Naive thymus-derived CD4-positive, alpha-beta T cell (primary cell): ENCODE measurements at places on chromosomes 3 and 15. TPM values are rescaled to one million over a fixed set of nuclear protein-coding genes. Genes with fewer than 3 reads are reported as not detected.

Gene IMPG2
- 0.73 TPM for total RNA-seq

Gene TBC1D5
- total RNA-seq: 30.5 TPM

Gene CX3CR1
- 3.3 TPM for total RNA-seq

Gene FAM107A
- not detected for total RNA-seq

GRCh38 chr3:139629033-139629432 lies 48.7 kb downstream of the NMNAT3 start:
- DNase-seq: no peak
- no peaks in the 10 kb centered on the region for H3K36me3 ChIP-seq
- no peaks in the 10 kb centered on the region for H3K4me1 ChIP-seq
- no peaks in the 10 kb centered on the region for H3K27me3 ChIP-seq
- H3K27ac ChIP-seq: no peak overlapping the region

DNA sequence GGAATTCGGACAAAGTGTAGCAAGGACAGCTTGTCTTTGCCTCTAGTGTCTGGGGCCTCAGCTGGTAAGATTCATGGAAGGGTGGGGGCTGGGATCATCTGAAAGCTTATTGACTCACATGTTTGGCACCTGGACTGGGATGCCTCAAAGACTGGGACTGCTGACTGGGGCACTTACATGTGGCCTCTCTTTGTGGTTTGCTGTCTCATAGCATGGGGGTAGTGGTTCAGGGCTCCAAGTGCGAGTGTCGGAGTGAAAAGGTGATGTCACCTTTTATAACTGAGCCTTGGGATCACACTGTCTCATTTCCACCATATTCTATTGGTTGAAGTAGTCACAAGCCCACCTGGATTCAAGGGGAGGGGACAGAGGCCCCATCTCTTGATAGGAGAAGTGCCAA lies 6.8 kb downstream of the MFSD1 start:
- peaks cover 9% of the 10 kb centered on the region for H3K4me1 ChIP-seq
- peaks cover 8% of the 10 kb centered on the region for H3K36me3 ChIP-seq
- no peaks in the 10 kb centered on the region for H3K27me3 ChIP-seq
- no peak overlapping the region for H3K4me3 ChIP-seq
- H3K27ac ChIP-seq: no peak overlapping the region

DNA sequence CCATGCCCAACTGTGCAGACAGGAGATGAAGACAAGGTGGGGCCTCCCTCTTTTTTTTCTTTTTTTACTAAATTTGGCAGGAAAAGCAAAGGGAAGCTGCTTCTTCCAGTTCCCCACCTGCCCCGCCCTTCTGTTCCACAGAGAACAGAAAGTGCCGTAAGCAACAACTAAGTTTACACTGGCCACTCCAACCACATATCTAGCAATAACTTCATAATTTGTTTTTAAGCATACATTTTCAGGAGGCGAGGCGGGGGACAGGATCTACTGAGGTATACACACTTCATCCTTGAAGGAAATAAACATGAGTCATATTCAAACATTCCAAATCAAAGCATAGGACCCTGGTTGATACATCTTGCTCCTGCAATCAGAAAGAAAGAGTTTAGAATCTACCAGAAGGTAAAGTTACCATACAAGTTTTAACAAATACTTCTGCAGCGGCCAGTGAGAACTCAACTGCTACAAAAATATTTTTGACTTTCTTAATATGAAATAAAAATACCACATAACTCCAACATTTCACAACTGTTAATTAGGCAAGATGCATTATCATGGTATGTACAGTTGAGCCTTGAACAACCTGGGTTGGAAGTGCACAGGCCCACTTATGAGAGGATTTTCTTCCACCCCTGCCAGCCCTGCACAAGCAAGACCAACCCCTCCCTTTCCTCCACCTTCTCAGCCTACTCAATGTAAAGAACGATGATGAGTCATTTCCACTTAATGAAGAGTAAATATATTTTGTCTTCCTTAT lies 50.7 kb downstream of the FOXP1 start:
- H3K27ac ChIP-seq: no peak overlapping the region
- no peaks in the 10 kb centered on the region for H3K4me1 ChIP-seq
- no peaks in the 10 kb centered on the region for H3K27me3 ChIP-seq
- DNase-seq: no peak
- H3K4me3 ChIP-seq: no peak overlapping the region

- H3K27ac ChIP-seq: no peak overlapping the region
- DNase-seq: no peak
- no peak overlapping the region for H3K4me3 ChIP-seq
- no peaks in the 10 kb centered on the region for H3K4me1 ChIP-seq
Observed at GRCh38 chr15:51576911-51577500, 45.6 kb downstream of the DMXL2 start.

DNA sequence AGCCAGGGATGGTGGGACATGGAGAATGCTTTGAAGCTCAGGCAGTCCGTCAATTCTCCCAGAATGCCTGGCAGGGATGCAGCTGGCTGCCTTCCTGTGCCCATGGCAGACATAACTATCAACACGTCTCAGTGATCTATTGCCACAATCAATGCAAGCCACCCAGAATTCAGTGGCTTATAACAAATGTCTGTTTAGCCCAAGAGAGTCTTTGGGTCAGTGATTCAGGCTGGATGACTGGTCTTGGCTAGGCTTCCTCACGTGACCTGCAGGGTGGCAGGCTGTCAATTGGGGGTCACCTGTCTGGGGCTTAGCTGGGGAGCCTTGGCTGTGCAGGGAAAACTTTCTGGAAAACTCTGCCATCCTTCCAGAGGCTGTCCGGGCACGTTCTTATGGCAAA lies 213.1 kb upstream of the LRRFIP2 start:
- no peak overlapping the region for H3K4me3 ChIP-seq
- no peaks in the 10 kb centered on the region for H3K27me3 ChIP-seq
- H3K36me3 ChIP-seq: peaks cover 49% of the 10 kb centered on the region
- no peak overlapping the region for H3K27ac ChIP-seq
- no peaks in the 10 kb centered on the region for H3K4me1 ChIP-seq

GRCh38 chr3:101166150-101166549 lies 154.2 kb downstream of the IMPG2 start:
- no peak overlapping the region for H3K4me3 ChIP-seq
- no peak for DNase-seq
- H3K27me3 ChIP-seq: no peaks in the 10 kb centered on the region
- H3K27ac ChIP-seq: no peak overlapping the region
- H3K36me3 ChIP-seq: no peaks in the 10 kb centered on the region

- no peak for DNase-seq
- no peak overlapping the region for H3K27ac ChIP-seq
- H3K36me3 ChIP-seq: peaks cover 17% of the 10 kb centered on the region
- H3K4me3 ChIP-seq: no peak overlapping the region
- peaks cover 5% of the 10 kb centered on the region for H3K4me1 ChIP-seq
Observed at GRCh38 chr15:52336529-52336928, 40.9 kb upstream of the MYO5C start.

DNA sequence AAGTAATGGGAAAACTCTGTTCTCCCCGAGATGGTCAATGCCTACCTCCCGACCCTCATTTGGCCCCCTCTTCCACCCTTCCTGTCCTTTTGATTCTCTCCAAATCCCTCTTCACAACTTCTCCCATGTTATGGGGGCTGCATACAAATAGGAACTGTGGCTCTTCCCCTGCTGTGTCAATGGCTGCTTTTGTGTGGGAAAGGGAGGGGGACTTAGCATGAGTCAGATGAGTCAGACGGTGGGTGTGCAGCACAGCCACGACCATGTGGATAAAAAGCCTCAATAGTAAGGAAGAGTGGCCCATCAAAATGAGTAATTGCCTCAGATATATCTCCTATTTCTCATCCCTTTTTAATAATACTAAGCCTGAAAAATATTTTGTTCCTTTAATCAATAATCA lies 31.9 kb downstream of the SPATA16 start:
- H3K4me1 ChIP-seq: no peaks in the 10 kb centered on the region
- no peak for DNase-seq
- H3K36me3 ChIP-seq: no peaks in the 10 kb centered on the region
- no peaks in the 10 kb centered on the region for H3K27me3 ChIP-seq
- no peak overlapping the region for H3K4me3 ChIP-seq

- DNase-seq: no peak
- H3K27ac ChIP-seq: no peak overlapping the region
- no peaks in the 10 kb centered on the region for H3K36me3 ChIP-seq
- no peak overlapping the region for H3K4me3 ChIP-seq
Observed at GRCh38 chr3:189236352-189236751, 64.6 kb downstream of the TPRG1 start.

DNA sequence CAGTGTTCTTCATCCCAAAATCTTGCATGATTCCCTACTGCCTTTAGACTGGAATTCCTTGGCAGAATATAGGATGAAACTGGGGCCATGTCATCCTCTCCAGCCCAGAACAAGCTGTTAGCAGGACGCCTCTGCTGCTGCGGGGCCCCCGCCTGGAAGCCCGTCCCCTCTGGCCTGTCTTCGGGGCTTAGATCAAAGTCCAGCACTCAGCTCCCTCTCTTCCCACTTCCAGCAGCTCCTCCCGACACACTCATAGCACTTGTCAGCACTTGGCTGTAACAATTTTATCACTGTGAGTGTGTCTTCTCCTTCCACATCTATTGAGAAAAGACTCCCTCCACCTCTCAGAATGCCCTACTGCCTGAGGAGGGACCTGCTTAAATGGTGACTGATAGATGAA lies 112.0 kb upstream of the HACD2 start:
- H3K4me1 ChIP-seq: no peaks in the 10 kb centered on the region
- no peak overlapping the region for H3K4me3 ChIP-seq
- H3K27ac ChIP-seq: no peak overlapping the region
- no peak for DNase-seq
- no peaks in the 10 kb centered on the region for H3K36me3 ChIP-seq

DNA sequence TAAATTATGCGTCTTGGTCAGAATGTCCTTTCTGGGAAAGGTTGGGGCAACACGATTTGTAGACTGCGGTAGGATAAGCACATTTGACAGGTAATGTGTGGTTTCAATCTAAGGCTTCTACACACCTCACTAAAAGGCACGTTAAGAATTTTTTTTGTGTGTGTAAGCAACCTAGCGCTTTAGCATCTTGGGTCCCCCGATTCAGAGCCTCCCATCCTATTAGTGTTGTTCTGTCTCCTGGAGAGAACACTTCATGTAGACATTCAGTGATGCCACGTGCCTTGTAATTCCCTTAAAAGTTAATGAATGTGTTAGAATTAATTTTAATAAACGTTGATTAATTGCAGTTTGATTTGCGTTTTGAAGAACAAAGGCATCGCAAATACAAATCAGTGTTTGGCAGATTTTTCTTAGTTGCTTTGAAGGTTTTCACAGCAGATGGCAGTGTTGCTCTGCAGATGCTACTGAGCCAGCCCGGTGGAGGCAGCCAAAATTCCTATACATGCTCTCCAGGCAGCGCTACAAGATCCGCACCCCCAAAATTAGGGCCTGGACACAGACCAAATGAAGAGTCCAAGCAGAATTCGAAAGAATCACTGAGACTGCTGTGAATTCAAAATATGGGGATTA lies 63.5 kb downstream of the OTOL1 start:
- no peak for DNase-seq
- no peak overlapping the region for H3K27ac ChIP-seq
- H3K27me3 ChIP-seq: no peaks in the 10 kb centered on the region
- H3K36me3 ChIP-seq: no peaks in the 10 kb centered on the region
- no peaks in the 10 kb centered on the region for H3K4me1 ChIP-seq
- H3K4me3 ChIP-seq: no peak overlapping the region

DNA sequence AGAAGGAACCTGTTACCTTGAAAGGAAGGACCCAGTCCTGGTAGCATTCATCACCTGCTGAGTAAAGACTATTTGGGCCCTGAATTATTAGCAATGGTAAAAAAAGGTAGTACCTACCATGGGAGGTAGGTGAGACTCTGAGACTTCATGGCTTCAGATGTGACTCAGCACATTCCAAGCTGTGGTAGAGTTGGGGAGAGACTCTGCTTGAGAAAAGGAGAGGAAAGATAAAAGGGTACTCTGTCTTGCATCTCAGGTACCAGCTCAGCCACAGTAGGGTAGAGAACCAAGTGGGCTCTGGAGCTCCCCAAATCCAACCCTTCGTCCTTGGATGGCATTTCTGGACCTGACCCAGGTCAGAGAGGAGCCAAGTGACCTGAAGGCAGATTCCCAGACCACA lies 430.4 kb downstream of the TBL1XR1 start:
- no peaks in the 10 kb centered on the region for H3K36me3 ChIP-seq
- no peaks in the 10 kb centered on the region for H3K4me1 ChIP-seq
- no peak for DNase-seq
- H3K27ac ChIP-seq: no peak overlapping the region
